Immature natural killer cell (primary cell): ENCODE measurements at places on chromosomes 11 and 22. TPM values are rescaled to one million over a fixed set of nuclear protein-coding genes. Genes with fewer than 3 reads are reported as not detected.

Gene POU2AF3
- polyA plus RNA-seq: not detected

- H3K36me3 ChIP-seq: no peaks in the 10 kb centered on the region
- no peak for DNase-seq
These were observed 3.9 kb upstream of the EMID1 start for GRCh38 chr22:29201782-29202181.

- H3K36me3 ChIP-seq: no peaks in the 10 kb centered on the region
- H3K4me3 ChIP-seq: no peak overlapping the region
These were observed 238.2 kb downstream of the SOX6 start for GRCh38 chr11:16117989-16118756.

- no peaks in the 10 kb centered on the region for H3K27me3 ChIP-seq
- DNase-seq: no peak
- peaks cover 38% of the 10 kb centered on the region for H3K36me3 ChIP-seq
- no peak overlapping the region for H3K4me3 ChIP-seq
These were observed 43.2 kb downstream of the NAT10 start for GRCh38 chr11:34148504-34149165.

Gene GGT5
- polyA plus RNA-seq: not detected

Gene CABP4
- polyA plus RNA-seq: 1.6 TPM
